Kidney epithelial cell (primary cell): ENCODE measurements at places on chromosomes 4 and X.

DNA sequence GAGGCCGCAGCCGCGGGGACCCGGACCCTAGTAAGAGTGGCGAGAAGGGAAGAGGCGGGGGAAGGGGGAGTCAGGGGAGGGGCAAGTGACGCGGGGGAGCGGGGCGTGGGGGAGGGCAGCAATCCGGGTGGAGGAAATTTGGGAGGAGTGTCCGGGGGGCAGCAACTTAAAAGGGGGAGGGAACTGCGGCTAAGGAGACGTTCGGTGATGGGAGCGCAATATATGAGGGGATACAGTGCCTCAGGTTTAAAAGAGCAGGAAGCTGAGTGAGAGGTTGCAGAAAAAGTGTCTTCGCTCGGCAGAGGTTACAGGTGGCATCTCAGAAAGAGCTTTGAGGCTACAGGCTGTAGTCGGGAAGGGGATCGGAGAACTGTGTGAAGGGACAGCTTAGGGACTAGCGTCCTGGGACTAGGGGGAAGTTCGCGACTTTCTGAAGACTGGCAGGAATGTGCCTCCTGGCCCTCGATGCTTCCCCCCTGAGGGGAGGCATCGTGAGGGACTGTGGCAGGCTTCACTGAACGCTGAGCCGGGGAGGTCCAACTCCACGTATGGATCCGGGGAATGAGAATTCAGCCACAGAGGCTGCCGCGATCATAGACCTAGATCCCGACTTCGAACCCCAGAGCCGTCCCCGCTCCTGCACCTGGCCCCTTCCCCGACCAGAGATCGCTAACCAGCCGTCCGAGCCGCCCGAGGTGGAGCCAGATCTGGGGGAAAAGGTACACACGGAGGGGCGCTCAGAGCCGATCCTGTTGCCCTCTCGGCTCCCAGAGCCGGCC lies 519 bp downstream of the FOXO4 start:
- DNase-seq = no peak

DNA sequence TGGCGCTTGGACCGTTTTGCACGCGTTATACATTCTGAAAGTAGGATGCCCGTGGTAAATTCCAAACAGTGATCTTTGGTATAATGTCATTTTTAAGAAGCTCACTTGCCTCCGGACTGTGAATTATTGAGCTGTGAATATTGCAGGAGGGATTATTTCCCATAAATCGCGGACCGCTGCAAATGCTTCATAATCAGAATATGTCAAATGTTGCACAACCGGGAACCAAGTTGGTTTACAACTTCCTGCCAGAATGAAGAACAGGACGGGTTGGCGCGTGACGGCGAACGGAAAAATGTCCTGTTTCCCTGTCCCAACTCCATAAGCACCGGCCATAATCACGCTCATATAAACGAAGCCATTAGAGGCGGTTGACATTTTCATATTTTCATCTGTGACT lies 67.6 kb downstream of the SHOX start:
- DNase-seq = no peak

- DNase-seq = no peak
Observed at GRCh38 chrX:121579016-121579760, 531.8 kb downstream of the GLUD2 start.

GRCh38 chrX:147679356-147680005 lies 232.2 kb upstream of the FMR1 start:
- no peak for DNase-seq
